ENCODE measurements at places on chromosomes 12 and 14. TPM values are rescaled to one million over a fixed set of nuclear protein-coding genes. Genes with fewer than 3 reads are reported as not detected.

Gene DLGAP5
- 84.8 TPM for total RNA-seq

Gene TSPAN8
- total RNA-seq, result not detected

Gene KLRC2
- 7.9 TPM for total RNA-seq

Gene AMDHD1
- total RNA-seq, result 1.3 TPM

GRCh38 chr14:89486505-89486904 is 69.5 kb upstream of the FOXN3 start:
- DNase-seq, result no peak

Gene LRTM2
- not detected for total RNA-seq

GRCh38 chr12:123928274-123928865 is 44.3 kb downstream of the CCDC92 start:
- no peak for DNase-seq

Gene OVCH1
- not detected for total RNA-seq

GRCh38 chr14:32480337-32480736 is 151.2 kb downstream of the AKAP6 start:
- no peak for DNase-seq

Gene PIWIL1
- not detected for total RNA-seq

Gene NCAPD2
- total RNA-seq, result 147 TPM

- no peak for DNase-seq
Measured at GRCh38 chr12:53770281-53770680, 18.5 kb upstream of the CISTR start.

GRCh38 chr12:4454315-4454860 is 8.8 kb upstream of the FGF6 start:
- DNase-seq, result no peak

GRCh38 chr12:30135776-30136175 is 352.0 kb upstream of the TMTC1 start:
- no peak for DNase-seq

DNA sequence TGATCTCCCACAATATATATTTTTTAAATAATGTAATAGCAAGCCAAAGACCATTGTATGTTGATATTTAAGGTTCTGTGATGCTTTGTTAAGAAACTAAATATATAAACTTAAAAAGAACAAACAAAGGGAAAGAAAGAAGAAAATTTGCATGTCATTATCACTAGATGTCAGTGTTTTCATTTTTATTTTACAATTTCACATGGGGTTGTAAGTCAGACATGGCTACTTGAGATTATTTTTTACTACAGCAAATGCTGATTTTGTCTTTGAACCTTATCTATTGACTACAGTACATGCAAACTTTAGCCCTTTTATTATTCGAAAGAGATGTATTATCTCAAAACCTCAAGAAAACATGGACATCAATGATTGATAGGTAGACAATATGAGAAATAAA is 36.1 kb downstream of the SLCO1C1 start:
- no peak for DNase-seq

Gene CAND1
- 145 TPM for total RNA-seq

Gene ZNF384
- 88.2 TPM for total RNA-seq

- DNase-seq, result no peak
Measured at GRCh38 chr14:35234012-35234805, 58.0 kb upstream of the PSMA6 start.

- DNase-seq, result no peak
Measured at GRCh38 chr14:27712364-27712763, 1054.2 kb upstream of the FOXG1 start.

DNA sequence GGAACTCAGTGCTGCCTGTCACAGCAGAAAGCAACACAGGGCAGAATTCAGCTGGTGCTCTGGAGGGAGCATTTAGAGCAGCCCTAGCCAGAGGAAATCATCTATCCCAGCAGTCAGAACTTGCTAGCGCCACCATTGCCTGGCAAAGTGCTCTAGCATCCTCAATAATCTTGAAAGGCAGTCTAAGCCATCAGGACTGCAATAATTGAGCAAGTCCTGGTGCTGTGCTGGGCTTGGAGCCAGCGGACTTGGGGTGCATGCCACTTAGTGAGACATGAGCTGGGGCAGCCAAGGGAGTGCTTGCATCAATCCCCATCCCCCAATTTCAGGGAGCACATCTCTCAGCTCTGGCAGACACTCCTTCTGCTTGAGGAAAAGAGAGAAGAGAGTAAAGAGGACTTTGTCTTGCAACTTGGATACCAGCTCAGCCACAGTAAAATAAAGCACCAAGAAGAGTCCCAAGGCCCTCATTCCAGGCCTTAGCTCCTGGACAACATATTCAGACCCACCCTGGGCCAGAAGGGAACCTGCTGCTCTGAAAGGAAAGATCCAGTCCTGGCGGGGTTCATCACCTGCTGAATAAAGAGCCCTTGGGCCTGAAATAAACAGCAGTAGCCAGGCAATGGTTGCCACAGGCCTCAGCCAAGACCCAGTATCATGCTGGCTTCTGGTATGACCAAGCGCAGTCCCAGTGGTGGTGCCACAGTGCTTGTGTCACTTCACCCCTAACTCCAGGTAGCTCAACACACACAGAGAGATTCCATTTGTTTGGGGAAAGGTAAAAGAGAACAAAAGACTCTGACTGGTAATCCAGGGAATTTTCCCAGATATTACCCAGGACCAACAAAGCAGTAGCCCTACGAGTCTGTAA is 44.5 kb upstream of the ZDHHC17 start:
- no peak for DNase-seq

Gene CMA1
- 0.51 TPM for total RNA-seq

- DNase-seq, result peak; percentile 17
Measured at GRCh38 chr12:132389026-132389425, 59.6 kb upstream of the GALNT9 start.

GRCh38 chr12:122963941-122964265 is 2.4 kb downstream of the ABCB9 start:
- DNase-seq, result no peak

DNA sequence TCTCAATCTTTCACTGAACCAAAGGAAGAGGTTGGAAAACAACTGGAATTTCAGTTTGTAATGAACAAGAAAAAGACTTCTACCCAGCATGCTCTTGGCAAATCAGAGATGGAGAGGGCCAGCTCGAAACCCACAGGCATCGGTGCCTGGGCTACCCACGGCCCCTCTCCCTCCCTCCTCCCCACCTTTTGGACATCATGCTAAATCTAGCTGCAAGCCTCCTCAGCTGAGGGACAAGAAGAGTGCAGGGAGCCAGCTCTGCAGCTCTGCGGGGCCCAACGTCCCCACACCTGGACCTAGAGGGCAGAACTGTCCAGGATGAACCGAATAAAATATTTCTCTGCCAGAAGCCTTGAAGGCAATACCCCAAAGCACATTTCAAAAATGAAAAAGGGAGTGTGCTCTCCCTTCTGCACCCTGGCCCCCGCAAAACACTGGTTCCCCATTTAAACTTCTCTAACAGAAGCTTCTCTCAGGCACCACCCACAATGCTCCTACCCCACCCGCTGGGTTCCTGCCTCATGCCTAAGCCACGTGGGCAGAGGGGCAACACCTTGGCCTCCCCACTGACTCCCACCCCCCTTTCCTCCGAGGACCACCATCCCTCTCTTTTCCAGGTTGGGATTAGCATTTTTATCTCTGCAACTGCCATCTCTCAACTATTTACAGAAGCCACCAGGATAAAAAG is 8.2 kb downstream of the CAMKK2 start:
- no peak for DNase-seq

GRCh38 chr12:4478933-4479332 is 33.3 kb upstream of the FGF6 start:
- no peak for DNase-seq

DNA sequence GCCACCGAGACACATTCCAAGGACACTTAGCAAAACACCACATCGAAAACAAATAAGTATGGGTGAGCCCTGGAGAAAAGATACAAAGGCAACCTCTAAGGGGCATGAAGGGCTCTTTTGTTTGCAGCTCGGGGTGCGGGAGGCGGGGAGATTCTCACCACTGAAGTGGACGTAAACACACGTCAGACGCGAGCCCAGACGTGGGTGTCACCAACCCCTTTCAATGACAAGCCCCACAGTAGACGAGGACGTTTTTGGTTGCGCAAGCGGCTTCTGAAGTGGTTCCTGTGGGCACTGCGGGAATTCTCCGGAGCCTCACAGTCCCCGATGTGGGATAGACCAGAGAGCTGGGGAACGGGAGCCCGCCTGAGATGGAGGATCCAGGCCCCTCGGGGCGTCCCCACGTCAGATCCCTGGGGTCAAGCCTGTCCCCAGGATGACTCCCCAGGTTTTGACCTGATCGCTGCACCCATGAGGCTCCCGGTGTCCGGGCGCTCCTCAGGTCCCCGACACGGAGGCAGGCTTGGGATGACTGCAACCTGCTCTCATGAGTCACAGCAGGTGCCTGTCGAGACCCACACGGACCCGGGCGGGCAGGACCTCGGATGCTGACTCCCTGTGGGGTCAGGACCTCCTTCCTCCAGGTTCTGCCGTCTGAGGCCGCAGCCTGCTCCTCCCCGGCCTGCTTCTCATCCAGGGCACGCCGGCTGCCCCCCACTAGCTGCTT is 20.3 kb upstream of the ADGRD1 start:
- no peak for DNase-seq

- no peak for DNase-seq
Measured at GRCh38 chr12:122130150-122130549, 43.9 kb downstream of the IL31 start.

Gene OR2AP1
- total RNA-seq, result not detected

- DNase-seq, result no peak
Measured at GRCh38 chr12:56337753-56338251, 882 bp upstream of the IL23A start.

Gene SLC5A8
- total RNA-seq, result not detected

DNA sequence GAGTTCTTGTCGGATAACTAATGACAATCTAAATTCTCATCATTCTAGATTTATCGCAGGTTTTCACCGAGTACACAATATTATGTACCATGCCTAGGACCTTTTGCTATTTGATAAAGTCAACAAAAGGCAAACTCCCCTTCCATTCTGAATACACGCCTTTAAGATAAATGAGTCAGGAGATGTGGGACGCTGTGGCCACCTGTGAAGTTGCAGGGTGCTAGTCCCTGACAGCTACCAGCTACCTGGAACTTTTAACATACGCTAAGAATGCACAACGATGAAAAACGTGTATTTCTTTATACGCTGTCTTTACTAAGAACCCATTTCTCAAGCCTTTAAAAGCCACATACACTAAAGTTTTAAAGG is 678 bp downstream of the MDM1 start:
- no peak for DNase-seq

DNA sequence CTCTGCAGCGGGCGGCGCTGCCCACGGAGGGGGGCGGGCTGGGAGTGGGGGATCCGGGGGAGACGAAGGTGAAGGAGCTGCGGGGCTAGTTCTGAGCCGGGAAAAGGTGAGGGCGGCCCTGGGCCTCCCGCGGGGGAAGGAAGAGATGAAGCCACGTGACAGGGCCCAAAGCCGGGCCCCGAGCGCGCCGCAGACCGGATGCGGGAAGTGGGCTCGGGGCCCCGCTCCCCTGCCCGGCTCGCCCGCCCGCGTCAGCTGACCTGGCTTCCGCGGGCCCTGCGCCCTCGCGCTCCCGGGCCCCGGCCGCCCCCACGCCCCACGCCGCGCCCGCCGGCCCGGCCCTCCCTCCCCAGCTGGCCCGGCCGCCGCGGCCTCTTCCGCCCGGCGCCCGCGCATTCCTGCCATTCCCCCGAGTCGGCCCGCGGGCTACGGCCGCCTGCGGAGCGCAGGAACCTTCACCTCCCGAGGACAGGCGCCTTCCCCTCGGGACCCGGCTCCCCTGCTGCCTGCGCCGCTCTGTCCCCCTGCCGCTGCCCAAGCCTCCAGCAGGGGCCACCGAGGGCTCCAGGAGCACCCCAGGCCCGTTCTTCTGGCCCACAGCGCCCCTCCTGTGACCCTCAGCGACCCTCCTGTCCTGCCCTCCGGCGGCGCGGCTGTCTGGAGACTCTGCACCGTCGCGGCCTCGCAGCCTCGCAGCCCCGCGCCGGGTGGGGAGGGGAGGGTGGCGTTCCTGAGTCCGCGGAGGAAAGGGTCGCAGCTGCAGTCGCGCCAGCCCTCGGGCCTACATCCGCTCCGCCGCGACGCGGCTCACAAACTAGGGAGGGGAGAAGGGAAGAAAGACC is 20.4 kb downstream of the NINJ2 start:
- peak; percentile 92 for DNase-seq

GRCh38 chr12:101931498-101932326 is 54.3 kb downstream of the DRAM1 start:
- DNase-seq, result no peak

- no peak for DNase-seq
Measured at GRCh38 chr12:64800640-64801039, 23.8 kb upstream of the TBC1D30 start.

Gene RPL36AL
- total RNA-seq, result 254 TPM

- no peak for DNase-seq
Measured at GRCh38 chr12:40312982-40313576, 88.3 kb downstream of the LRRK2 start.

DNA sequence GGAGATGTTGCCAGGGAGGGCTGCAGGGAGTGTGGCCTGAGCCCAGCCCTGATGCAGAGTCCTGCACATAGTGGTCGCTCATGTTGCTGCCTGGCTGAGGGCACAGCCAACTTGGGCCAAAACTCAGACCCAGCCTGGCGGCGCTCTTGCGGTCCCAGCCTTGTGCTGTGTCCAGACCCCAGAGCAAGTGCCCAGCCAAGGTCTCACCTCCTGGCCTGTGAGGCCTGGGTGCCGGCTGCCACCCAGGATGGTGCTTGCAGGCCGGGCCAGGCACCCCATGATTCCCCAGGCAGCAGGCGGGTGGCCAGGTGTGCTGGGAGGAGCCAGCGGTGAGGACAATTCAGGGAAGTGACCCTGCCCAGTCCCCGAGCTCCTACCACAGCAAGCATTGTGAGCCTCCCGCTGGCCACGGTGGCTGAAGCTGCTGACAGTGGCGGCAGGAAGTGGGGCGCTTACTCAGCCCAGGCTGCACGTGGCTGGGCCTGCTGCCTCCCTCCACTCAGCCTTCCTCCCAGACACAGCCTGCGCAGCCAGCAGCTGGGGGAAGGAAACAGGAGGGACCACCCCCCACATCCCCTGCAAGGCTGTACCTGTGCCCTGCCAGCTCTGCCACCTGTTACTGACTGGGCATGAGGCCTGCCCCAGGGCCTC is 17.7 kb upstream of the PGF start:
- peak; percentile 65 for DNase-seq

DNA sequence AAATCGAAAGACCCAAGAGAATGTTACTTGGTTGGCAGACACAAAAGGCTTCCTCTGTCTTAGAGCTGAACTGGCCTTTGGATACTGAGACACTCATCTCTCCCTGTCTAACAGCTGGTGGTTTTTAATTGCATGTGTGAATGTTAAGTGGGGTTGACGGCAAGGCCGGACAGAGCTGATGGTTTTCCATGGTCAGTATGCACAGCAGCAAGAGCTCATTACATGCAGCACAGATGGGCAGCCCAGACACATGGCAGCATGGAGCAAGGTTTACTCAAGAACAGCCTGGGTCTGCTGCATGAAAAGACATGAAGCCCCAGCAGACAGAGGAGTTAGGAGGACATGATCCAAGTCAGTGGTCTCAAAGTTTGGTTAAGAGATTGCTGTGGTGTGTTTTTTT is 27.8 kb upstream of the CACNA2D4 start:
- no peak for DNase-seq

GRCh38 chr14:89912221-89912620 is 42.3 kb downstream of the EFCAB11 start:
- no peak for DNase-seq

Gene PLD4
- total RNA-seq, result 0.06 TPM

Gene SELPLG
- 159 TPM for total RNA-seq

GRCh38 chr14:30995689-30996088 is 29.8 kb upstream of the AP4S1 start:
- no peak for DNase-seq

- no peak for DNase-seq
Measured at GRCh38 chr12:49518914-49519573, 19.8 kb upstream of the KCNH3 start.

GRCh38 chr12:69726922-69727321 is 11.7 kb upstream of the RAB3IP start:
- DNase-seq, result no peak

All from activated naive CD8-positive, alpha-beta T cell treated with anti-CD3 and anti-CD28 coated beads, Interleukin-2, amount 10 ng/mL, durations not matched to agents 7 days and 5 days (primary cell).